Inflammatory macrophage treated with lipopolysaccharide for 4 hours (primary cell): ENCODE measurements at places on chromosomes 3 and 15.

DNA sequence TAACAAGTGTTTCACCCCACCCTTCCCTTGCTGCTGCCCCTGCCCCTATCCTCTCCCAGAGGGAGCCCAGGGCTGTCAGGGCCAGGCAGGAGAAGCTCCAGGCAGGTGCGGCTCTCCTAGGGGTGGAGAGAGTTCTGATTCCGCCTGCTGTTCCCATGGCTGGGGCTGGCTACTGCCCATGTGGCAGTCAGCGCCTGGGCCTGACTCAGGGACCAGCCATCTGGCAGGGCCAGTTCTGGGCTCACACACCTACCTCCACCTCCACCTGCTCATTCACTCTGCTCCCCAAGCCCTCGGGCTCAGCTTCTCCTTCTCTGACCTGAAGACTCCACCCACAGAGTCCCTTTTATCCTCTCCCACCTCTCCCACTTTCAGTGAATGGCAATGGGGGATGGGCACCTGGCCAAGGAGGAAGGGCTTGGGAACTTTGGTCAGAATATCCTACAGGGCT is 23.4 kb downstream of the AMOTL2 start:
- DNase-seq, result no peak

GRCh38 chr3:72384602-72385001 is 463.6 kb downstream of the SHQ1 start:
- DNase-seq, result no peak

DNA sequence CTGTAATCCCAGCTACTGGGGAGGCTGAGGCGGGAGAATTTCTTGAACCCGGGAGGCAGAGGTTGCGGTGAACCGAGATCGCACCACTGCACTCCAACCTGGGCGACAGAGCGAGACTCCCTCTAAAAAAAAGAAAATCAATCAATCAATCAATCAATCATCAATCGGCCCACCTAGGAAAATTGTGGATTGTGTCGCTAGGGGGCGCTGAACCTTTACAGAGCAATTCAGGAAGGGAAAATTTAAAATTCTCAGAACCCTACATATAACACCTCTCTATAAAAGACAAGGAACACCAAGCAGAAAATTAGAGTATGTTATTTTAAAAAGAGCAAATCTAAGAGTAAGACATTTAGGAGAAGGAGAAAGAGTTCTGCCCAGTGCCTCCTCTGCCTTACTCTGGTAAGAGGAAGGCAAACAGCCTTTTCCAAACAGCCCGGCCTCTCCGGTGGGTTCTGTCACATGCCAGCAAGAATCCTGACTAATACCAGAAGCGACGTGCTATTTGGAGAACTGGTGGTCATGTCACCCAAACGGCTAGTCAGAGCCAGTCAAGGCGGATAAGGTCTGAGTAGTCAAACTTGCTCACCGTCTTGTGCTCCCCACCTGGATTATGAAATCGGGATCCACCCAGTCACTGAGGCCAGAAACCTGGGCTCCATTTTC is 22.3 kb upstream of the SMCO1 start:
- DNase-seq, result peak; percentile 33

DNA sequence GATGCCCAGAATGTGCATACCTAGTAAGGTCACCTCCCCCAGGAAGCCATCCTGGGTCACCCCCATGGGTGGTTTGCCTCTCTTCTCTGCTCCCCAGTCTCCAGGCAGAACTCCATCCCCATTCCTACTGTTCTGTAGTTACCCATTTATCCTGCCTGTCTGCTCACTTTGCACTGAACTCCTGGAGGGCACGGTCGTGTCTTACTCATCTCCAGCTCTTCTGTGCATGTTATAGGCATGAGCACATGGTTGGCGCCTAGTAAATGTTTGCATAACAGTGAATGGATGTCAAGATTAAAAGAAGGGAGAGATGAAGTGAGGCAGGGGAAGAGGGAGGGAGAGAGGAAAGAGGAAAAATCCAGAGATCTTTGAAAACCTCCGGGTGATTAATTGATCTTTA is 208.4 kb upstream of the TRIM42 start:
- no peak for DNase-seq

- DNase-seq, result no peak
These were observed 149.8 kb downstream of the FNDC3B start for GRCh38 chr3:172189213-172189612.

GRCh38 chr3:168984872-168985271 is 678.6 kb downstream of the MECOM start:
- DNase-seq, result no peak
